ENCODE measurements at places on chromosomes 6 and 20.

DNA sequence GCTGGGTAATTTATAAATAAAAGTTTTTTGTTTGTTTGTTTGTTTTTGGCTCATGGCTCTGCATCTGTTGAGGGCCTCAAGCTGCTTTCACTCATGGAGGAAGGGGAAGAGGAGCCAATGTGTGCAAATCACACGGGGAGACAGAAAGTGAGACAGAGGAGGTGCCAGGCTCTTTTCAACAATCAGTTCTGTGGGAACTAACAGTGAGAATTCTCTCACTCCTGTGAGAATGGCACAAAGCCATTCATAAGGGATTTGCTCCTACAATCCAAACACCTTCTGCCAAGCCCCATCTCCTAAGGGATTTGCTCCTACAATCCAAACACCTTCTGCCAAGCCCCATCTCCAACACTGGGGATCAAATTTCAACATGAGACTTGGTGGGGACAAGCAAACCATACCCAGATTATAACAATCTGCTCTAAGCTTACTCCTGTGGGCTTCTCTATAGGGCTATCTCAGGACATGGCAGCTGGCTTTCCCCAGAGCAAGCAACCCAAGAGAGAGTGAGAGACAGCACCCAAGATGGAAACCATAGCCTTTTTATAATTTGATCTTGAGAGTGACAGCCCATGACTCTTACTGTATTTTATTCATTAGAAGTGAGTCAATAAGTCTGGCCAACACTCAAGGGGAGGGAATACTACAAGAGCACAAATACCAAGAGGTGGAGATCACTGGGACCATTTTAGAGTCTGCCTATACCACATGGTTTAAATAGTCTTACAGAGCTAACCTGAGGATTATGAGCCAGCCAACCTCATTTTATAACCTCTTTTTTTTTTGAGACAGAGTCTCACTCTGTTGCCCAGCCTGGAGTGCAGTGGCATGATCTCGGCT lies 22.8 kb upstream of the LRRC1 start:
- DNase-seq, result no peak

- no peak for DNase-seq
Measured at GRCh38 chr6:27861861-27862260, 50.3 kb downstream of the OR2B2 start.

DNA sequence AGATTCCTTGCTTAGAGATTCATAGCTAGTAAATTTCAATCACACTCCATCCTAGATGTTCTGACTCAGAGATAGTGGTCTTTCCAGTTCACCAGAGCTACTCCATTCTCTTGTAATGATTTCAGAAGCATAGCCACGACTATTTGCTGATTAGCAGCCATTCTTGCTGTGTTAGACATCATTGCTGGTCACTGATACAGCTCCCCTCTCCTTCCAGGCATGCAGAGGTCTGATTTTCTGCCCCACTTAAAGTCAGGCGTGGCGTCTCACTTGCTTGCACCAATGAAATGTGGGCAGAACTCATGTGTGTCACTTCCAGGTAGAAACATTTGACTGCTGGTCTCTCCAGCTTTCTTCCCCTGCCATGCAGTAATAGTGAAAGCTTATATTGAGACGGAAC lies 168.9 kb upstream of the JARID2 start:
- DNase-seq, result no peak

DNA sequence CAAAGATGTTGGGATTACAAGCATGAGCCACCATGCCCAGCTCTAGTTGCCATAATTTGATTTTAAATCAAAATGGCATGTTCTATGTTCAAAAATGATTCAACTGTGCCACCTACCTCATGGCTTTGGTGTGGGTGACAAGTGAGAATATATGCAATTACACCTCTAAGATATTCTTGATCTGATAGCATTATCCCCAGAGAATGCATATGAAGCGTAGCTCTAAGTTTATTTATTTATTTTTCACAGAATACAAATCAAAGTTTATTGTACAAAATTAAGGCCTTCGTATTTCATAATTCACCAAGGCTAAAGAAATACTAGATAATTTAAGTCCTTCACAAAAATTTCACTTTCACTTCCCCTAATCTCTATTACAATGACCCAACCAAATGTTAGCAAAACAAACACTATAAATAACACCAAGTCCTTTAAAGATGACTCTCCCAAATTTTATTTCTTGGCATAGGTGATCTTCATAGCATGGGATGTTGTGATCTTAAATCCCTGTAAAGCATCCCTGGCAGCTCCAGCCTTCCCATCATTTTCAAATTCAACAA lies 205.9 kb upstream of the TAB2 start:
- DNase-seq, result no peak

DNA sequence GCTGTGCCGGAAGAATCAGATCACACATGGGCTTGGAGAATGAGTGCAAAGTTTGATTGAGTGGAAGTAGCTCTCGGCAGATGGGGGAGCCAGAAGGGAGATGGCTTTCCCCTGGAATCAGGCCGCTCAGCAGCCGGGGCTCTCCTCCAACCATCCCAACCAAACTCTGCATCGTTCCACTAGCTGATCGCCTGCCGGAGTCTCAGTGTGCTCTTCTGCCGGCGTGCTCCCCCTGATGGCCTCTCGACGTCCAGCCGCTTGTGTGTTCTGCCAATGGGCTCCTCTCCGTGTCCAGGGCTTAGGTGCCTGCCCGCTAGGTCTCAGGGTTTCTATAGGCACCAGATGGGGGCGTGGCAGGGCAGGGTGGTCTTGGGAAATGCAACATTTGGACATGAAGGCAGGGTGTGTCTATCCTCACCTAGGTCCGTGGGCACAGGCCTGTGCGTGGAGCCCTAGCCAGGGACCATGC lies 4.9 kb upstream of the BIRC7 start:
- DNase-seq, result peak; percentile 69

- DNase-seq, result no peak
Measured at GRCh38 chr20:19940988-19941460, 76.1 kb upstream of the NAA20 start.

- DNase-seq, result no peak
Measured at GRCh38 chr6:111564482-111564945, 41.2 kb downstream of the TRAF3IP2 start.

DNA sequence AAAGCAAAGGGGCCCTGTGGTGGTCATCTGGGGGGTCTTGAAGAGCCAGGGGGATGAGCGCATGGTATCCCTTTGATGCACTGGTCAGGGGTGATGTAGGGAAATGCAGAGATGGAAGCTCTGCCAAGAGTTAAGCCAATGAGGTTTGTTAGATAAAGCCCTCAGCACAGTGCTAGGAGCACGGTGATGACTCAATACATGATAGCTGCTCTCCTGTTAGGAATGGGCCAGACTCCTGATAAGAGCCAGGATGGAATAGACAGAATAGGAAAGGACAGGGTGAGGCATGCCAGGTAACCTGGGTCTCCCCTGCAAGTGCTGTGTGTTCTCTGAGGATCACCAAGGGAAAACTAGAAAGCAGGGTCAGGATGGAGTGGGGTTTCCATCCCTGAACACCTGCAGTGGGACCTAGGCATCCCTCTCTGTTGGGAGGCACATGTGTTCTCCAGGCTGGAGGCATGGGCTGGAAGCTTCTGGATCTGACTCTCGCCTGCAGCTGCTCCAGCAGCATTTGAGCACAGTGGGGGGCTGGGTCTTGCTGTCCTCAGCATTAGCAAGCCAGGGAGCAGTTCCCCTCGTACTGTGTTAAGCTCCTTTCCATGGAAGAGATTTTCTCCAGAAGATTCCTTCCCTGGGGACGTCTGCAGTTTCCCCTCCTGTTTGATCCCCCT lies 71.8 kb upstream of the TIAM2 start:
- DNase-seq, result no peak

DNA sequence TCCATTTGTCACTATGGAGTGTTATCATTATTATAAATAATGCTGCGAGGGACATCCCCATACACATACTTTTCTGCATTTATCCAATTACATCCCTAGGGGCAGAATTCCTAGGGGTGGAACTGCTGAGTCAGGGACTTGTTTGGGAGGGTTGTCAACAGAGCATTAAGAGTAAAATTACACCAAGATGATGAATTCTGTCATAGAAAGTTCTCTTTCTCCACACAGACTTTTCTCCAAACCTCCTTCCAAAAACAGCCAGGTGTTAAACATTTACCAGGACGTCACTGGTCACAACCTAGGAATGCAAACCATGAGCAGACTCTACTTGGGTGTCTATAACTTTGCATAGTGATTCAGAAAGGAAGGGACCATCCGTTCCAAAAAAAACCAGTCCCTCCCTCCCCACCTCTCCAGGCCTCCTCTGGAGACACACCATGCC lies 95.5 kb downstream of the PRND start:
- no peak for DNase-seq

DNA sequence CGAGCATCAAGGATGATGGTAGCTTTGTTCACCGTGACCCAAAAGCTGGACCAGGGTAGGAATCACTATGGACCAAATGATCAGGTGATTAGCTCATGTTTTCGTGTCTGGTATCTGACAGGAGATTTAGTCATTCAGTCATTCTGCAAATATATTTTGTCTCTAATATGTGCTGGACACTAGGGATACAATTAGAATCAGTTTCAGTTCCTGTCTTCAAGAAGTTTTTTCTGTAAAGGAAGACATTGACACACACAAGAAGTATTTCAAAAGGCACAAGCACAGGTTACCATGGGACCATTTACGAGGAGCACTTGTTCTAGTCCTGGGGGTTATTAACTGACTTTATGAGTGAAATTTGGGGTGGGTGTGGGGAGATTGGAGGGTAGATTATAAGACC lies 244.9 kb downstream of the HIVEP2 start:
- DNase-seq, result no peak

- DNase-seq, result no peak
Measured at GRCh38 chr6:10408457-10408856, 6.4 kb downstream of the TFAP2A start.

- DNase-seq, result no peak
Measured at GRCh38 chr20:13259921-13260320, 38.8 kb downstream of the ISM1 start.

- DNase-seq, result peak; percentile 34
Measured at GRCh38 chr6:101396548-101397173, 3.2 kb downstream of the GRIK2 start.

- no peak for DNase-seq
Measured at GRCh38 chr20:34271956-34272355, 30.7 kb downstream of the ASIP start.

DNA sequence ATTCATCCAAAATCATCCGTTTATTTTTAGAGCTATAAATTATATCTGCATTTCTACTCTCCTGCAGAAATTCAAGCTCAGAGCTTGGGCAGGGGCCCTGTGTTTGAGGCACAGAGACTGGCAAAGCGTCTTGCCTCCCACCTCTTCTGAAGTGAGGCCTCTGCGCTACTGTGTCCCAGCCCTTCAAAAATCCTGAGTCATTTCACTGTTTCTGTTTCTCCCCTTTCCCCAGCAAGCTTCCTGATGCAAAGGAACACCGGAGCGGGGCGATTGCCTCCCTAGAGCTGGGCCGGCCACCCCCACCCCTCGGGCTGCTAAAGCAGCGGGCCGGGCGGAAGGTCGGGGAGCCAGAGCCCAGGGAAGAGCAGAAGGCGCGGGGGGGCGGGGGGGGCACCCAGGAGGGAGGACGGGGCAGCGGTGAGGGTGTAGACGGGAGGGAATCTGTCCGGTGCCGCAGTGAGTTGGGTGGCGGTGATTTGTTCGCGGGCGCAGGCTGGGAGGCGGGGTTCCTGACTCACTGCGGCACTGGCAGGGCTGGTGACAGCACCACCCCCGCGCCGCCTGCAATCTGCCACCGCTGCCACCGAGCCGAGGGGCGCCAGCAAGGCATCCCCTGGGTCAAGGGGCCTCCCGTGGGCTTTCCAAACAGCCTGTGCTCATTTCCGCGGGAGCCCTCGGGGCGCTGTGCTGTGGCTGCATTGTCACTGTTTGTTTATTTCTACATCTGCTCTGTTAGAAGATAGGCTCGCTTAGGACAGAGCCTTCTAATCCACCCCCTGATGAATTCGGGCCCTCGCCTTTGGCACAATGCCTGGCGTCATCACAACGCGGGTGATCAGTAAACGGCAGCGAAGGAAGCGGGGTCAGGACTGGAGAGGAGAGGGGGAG lies 46.5 kb upstream of the SNAP25 start:
- DNase-seq, result peak; percentile 75
